ENCODE measurements at places on chromosomes 11 and 22.

DNA sequence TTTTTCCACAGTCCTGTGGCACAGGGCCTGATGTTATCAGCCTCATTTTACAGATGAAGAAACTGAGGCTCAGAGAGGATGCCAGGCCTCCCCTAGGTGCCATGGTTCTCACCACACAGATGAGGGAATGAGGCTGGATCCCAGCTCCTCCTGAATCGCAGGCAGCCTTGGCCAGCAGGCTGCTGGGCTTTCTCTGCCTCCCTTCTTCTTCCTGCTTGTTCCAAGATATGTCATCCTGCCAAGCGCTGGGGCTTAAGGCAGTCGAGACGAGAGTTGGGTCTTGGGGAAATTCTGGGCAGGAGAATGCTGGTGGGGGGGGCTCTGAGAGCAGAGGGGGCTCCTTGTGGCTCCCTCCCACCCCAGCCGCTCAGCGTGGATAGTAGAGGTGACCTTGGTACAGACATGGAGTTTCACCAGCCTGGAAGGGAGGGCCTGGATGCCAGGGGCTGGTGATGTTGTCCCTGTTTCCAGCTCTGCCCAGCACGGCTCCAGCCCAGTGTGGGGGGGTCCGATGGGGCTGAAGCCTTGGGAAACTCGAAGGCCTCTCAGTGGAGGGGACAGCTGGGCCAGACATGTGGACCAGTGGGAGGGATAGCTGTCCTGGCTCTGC lies 16.6 kb upstream of the MPPED1 start:
- no peak for DNase-seq

DNA sequence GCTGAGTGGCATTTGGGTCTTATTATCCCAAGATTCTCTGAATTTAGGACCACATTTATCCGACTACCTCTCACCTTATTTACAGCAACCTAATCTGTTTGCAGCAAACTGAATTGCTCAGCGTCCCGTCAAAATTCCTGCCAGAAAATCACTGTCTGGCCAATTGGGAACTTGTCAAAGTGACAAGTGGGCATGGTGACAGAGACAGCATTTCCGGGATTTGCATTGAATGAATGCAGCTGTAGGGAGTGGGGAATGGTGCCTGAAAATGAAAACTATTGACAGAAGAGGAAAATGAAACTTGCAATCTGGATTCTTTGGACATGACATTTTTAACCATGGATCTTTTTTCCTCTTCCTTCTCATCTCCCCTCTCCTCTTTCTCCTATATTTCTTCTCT lies 113.8 kb downstream of the NELL1 start:
- no peak for DNase-seq

GRCh38 chr11:443542-444199 lies 1.9 kb upstream of the ANO9 start:
- DNase-seq, result no peak

DNA sequence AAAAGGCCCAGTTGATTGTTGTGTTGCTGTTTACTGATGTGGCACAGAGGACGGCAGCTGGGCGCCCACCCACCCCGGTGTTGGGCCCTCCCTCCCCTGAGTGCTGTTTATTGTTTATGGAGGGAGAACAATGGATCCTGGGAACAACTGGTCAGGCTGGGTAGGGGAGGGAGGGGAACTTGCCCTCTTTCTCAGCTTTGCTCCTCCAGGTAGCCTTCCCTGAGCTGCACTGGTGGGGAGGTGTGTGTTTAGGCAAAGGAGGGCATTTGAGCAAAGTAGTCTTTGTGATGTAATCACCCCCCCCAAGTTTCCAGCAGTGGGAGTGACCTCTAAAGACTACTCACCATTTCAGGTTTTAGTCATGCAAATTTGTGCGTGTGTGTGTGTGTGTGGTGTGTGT lies 1035.3 kb downstream of the NTM start:
- no peak for DNase-seq

DNA sequence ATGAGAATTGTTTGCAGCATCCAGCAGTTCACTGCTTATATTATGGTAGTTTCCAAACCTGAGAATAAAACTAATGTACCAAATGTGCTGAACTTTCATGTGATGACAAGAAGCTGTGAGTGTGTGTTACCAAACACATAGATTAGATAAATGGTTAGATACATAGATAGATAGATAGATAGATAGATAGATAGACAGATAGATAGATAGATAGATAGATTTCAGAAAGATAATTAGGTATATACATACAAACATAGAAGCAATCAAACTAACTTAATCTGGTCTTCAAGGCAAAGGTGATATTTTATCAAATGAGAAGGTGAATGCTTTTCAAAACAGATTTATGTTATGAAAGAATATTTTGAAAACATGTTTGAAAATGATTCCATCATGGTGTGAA lies 147.3 kb upstream of the C11orf58 start:
- DNase-seq, result no peak

All from stimulated activated CD8-positive, alpha-beta memory T cell treated with anti-CD3 and anti-CD28 coated beads, Interleukin-2, amount 100 ng/mL, for 1 hour (primary cell).